Kidney glomerular epithelial cell (primary cell): ENCODE measurements at places on chromosomes 12 and 14.
A peak's percentile ranks its signal among the peaks of the same experiment; 100 is the strongest.

DNA sequence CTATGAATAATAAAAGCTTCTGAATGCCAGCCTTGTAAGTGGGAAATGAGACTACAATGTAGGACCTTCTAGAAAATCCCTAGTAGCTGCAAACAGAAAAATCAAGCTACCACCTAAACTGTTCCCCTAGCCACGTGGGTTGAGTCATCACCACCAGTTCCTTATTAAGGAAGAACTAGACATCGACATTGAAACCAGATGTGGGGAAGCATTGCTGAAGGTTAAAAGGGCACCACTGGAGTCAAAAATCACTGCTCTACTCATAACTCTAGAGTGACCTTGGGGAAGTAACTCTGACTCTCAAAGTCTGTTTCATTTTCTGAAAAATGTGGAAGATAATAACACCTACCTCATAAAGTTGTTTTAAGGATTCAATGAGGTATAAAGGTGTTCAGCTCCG is 9.4 kb upstream of the CNIH1 start:
- DNase-seq = no peak

DNA sequence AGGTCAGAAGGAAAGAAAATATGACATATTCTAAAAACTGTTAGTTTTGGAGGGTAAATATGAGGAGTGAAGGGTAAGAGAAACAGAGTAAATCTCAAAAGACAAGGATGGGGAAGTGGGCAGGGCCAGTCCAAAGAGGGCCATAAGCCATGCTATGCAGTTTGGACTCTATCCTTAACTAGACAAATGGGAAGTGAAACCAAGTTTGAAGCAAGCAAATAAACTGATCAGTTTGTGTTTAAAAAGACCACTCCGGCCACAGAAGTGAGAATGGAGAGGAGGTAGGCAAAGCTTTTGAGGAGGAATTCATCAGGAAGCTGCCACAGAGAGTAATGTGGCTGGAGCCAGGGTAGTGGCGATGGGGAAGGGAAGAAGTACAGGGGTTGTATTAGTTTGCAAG is 37.5 kb upstream of the DAAM1 start:
- no peak for DNase-seq

GRCh38 chr12:541676-542324 is 82.1 kb downstream of the B4GALNT3 start:
- DNase-seq = no peak

- no peak for DNase-seq
Observed at GRCh38 chr12:103958621-103959020, 7.1 kb upstream of the TDG start.

DNA sequence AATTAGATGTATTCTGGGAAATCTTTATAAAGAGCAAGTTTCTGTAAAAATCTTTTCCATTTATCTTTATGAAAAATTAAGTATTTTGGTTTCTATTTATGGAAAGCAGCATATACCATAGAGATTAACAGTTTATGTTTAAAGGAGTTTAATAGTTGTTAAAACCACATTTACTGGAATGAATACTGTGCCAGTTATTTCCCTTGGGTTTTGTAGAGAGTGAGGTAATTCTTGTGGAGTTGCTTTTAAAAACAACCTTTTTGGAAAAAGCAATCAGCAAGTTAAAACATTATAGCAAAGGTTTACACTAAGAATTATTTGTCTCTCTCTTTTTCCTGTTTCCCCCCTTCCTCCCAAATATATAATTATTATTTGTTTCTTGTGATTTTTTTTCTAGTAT is 34.9 kb downstream of the AEBP2 start:
- no peak for DNase-seq

GRCh38 chr12:109727039-109727723 is 13.6 kb downstream of the FAM222A start:
- DNase-seq = no peak

- DNase-seq = no peak
Observed at GRCh38 chr12:118827047-118827446, 154.3 kb upstream of the SRRM4 start.

GRCh38 chr14:85595981-85596380 is 66.0 kb downstream of the FLRT2 start:
- DNase-seq = no peak

- DNase-seq = no peak
Observed at GRCh38 chr14:105326891-105327694, 12.5 kb downstream of the PACS2 start.

- peak; percentile 30 for DNase-seq
Observed at GRCh38 chr12:42590330-42590934, 886 bp upstream of the PRICKLE1 start.

DNA sequence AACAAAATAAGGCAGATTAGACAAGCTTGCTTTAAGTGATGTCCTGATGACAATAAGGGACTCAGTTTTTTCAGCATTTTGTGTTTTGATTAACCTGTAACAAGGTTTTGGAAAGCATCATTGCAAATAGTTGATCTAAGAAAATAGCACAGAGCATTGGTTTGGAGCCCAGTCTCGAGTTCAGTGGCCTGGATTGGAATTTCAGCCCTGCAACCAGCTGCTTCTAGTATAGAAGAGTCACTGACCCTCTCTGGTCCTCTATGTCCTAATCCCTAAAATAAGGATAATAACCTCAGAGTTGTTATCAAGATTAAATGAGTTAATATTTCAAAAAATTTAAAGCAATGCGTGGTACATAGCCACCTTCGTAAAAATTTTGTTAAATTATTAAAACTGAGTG is 25.5 kb downstream of the PDZRN4 start:
- DNase-seq = no peak

- no peak for DNase-seq
Observed at GRCh38 chr12:74490390-74491064, 47.1 kb upstream of the ATXN7L3B start.

DNA sequence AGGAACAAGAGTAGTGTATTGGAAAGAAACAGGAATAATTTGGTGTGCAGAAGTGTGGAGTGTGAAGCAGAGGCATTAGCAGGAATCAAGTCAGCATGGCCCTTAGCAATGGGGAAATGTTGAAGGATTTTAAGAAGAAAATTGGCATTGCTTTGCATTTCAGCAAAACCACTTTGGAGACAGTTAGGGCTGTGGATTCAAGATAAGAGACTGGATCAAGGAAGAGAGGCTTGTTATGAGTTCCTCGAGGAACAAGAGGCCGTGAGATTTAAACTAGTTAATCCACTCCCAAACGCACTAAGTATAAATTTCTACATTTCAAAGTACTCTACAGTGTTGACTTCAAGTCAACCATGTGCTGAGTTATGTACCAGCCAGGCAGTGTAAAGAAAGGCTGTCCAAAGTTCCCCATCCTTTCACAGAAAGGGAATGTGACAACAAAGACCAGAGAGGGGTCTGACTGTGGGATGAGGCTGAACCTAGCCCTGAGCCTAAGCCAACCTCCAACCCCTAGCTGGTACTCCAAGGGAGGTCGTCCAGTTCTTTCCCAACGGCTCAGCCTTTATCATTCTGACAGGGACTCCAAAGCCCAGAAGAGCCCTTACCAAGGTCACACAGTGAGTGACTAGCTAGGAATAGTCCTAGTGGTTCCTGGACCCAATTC is 91.2 kb upstream of the BMP4 start:
- no peak for DNase-seq

GRCh38 chr12:69651922-69652321 is 41.2 kb upstream of the LRRC10 start:
- no peak for DNase-seq

GRCh38 chr14:103304706-103305105 is 29.3 kb upstream of the EIF5 start:
- no peak for DNase-seq

- DNase-seq = peak; percentile 48
Observed at GRCh38 chr12:100826323-100826722, 31.7 kb downstream of the ANO4 start.

- DNase-seq = peak; percentile 23
Observed at GRCh38 chr14:27372771-27373170, 774.9 kb upstream of the NOVA1 start.

DNA sequence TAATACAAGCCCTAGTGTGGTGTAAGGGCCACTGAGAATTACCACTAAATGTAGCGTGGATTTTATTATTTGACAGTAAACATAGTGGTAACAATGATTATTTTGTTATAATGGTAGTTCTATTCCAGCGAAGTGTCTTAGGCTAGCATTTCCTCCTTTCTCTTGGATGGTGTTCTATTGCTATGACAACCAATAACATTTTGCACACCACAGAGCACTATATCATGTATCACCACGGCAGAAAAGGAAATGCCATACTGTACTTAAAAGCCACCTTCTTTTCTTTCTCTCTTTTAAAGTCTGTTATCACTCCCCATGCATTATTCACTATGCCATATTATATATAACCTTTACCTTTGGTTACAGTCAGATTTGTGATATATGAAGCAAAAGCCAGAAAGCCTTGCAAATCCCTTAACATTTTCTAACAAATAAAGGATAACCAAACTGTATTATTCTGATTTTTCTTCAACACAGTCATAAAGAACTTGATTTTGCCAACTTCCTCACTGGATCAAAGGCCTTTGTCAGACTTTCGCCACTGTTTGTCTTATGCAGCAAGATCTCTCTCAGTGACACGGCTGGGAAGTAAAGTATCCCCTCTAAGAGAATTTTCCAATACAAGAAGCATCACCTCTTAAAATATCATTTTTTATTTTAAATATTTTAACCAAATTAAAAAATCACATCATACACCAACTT is 195.8 kb downstream of the FOXN3 start:
- no peak for DNase-seq

GRCh38 chr14:22602862-22603261 is 4.8 kb downstream of the ABHD4 start:
- DNase-seq = no peak

GRCh38 chr14:65002586-65003210 is 16.0 kb downstream of the FNTB start:
- DNase-seq = no peak

- peak; percentile 58 for DNase-seq
Observed at GRCh38 chr14:83463500-83464098, 1929.9 kb upstream of the SEL1L start.
